Posterior vena cava (tissue), 2 donors: ENCODE measurements at places on chromosomes 7 and 10. TPM values are rescaled to one million over a fixed set of nuclear protein-coding genes. Genes with fewer than 3 reads are reported as not detected.

- DNase-seq: no peak
Measured at GRCh38 chr10:64726466-64726865, 1205.3 kb downstream of the REEP3 start.

DNA sequence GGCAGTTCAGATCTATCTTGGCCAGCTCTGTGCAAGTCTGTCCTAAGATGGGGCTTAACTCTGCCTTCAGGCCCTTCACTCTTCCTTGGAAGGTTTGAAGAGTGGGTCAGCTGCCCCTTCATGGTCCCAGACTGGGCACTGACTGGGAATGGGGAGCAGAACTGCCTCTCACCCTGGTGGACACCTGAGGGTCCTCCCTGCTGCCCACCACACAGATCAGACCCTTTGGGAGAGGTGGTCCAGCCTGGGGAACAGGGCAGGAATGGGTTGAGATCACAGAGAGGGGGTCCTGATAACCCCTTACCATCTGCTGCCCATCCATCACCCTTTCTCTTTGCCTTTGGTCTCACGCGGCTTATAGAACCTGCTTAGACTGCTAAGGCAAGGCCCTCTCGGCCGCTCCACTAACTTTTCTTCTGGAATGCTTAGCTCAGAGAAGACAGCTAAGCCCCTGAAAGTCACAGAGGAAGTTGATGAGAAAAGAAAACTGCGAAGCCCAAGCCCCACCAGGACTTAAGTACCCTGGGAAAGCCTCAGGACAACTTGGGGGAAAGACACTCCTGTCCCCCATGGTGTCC lies 402 bp upstream of the CDHR1 start:
- DNase-seq: no peak

DNA sequence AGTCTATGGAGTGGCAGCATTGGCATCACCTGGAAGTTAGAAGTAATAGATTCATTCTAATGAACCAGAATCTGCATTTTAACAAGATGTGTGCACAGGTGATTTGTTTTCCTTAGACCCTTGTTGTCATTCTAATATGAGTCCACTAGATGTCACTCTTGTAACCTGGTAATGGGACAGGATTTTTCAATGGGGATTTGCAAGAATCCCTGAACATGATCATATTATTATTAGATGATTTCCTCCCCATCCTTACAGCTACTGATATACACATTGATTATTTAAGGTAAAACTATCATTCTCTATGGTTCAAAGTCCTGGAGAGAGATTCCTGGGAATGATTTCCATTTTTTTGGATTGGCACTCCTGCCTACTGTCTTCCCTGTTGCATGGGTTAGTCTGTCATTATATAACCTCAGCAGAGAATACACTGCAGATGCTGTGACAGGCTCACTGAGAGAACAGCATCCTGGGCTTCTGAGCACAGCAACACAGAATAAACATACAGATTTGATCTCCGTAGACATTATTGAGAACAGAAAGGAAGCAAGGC lies 194.9 kb downstream of the SUGCT start:
- no peak for DNase-seq

GRCh38 chr10:12041766-12042408 lies 722 bp downstream of the UPF2 start:
- DNase-seq: peak; percentile 85

The GDF2 gene
- total RNA-seq: not detected

The GCK gene
- 0.81 TPM for total RNA-seq

The TIMM23B gene
- total RNA-seq: 18.0 TPM

The CAV2 gene
- total RNA-seq: 81.9 TPM

The CHRM2 gene
- total RNA-seq: not detected
